ENCODE measurements at places on chromosomes 7 and 10.

DNA sequence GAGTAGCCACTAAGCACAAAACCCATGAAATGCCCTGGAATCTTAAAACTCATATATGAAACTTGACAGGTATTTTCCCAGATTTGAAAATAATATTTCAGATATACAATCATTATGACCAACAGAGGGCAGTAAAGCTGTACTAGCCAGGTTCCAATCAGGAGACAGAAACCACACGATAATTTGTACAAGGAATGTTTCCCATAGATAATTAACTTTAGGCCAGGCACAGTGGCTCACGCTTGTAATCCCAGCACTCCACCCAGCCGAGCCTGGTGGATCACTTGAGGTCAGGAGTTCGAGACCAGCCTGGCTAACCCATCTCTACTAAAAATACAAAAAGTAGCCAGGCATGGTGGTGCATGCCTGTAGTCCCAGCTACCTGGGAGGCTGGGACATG is 31.0 kb upstream of the NUB1 start:
- DNase-seq = no peak

GRCh38 chr7:138608275-138608674 is 92.9 kb downstream of the SVOPL start:
- DNase-seq = no peak

GRCh38 chr7:24962418-24962962 is 17.5 kb downstream of the OSBPL3 start:
- DNase-seq = no peak

- DNase-seq = no peak
Observed at GRCh38 chr7:26156451-26157420, 4.7 kb downstream of the NFE2L3 start.

GRCh38 chr7:12715372-12716133 is 28.1 kb downstream of the ARL4A start:
- DNase-seq = peak; percentile 34

GRCh38 chr10:123045961-123046731 is 37.3 kb downstream of the ACADSB start:
- no peak for DNase-seq

DNA sequence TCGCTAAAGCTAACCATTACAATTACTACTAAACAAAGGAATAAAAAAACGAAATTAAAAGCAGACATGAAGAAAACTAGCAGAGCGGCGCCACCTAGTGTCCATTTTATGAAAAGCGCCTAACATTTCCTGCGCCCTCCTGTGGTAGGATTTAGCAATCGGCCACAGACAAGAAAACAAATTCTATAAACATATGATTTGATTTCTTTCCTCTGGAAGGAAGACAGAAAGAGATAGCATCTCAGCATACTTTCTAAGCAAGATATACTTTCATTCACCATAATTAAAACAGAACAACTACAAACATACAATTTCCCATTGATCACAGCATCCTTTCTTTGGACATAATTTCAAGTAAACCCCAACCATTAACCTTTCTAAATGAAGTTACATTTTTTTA is 337.7 kb upstream of the NPVF start:
- DNase-seq = peak; percentile 47

DNA sequence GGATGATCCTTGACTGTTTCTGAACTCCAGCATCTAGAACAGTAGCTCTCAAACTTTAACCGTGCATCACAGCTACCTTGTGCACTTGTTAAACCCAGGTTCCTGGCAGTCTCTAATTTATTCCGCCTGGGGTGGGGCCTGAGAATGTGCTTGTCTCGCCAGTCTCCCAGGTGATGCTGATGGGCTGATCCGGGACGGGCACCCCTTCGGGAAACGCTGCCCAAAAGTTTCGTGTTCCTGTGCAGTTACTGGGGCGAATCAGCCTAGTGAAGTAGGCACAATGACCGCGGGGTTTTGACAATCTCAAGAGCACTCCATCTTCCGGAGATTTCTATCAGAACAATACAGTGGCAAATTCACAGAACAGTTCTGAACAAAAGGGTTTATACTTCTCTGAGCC is 29.9 kb downstream of the ADCYAP1R1 start:
- no peak for DNase-seq

DNA sequence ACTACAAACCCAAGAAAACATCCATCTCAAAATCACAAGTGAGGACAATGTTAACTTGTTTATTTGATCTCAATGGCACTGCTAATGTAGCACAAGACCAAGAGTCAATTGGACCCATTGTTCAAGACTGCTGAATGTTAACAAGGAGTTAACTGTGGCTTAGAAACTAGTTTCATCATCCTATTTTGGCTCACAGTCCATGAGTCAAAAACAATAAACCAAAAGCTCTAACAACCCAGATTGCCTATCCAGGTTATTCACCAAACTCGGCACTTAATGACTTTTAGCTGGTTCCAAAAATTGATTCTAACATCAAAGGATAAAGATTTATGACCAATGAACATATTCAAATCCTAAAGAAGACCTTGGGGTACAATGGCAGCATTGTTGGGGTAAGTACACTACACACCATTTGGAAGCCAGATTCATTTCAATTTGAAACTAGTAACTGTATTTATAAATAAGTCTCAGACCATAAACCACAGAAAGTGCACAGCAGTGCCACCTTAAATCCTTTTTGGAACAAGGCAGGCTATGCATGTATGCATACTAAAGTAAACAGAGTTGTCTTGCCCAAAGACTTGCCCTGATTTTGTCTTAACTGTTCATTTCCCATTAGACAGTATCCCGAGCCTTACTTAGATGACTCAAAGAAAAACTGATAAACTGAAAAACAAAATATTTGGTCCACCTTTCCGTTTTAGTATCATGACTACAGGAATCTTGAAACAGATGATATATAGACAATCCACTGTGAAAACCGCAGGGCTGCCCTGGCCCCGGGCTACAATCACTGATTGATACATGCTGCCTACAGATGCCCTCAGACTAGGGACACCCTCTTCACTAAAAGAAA is 84.5 kb downstream of the SRPK2 start:
- peak; percentile 91 for DNase-seq

GRCh38 chr10:74314166-74314565 is 163.1 kb downstream of the ADK start:
- no peak for DNase-seq

- no peak for DNase-seq
Observed at GRCh38 chr10:101495324-101495925, 92.6 kb downstream of the POLL start.

- no peak for DNase-seq
Observed at GRCh38 chr10:21406595-21407193, 118.8 kb downstream of the SKIDA1 start.

DNA sequence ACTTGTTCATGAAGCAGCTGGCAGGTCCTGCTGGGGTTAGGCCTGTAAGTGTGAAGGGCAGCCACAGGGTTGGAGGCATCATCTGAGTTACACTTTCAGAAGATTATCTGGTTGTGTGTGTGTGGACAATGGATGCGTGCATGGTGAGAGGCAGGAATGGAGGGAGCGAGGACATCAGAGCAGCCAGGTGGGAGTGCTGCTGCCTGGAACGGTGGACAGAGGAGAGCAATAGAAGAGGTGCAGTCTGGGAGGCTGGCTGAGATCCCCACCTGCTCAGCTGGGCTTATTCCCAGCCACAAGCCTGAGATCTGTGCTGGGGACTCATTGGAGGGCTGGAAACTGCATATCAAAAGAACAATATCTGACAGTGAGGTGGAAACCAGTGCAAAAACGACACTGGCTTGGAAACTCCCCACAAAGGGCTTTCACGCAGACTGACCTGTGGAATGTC is 17.9 kb downstream of the ZNF488 start:
- no peak for DNase-seq

GRCh38 chr7:89607792-89608191 is 546.5 kb upstream of the STEAP1 start:
- no peak for DNase-seq

- no peak for DNase-seq
Observed at GRCh38 chr7:90387470-90388240, 15.6 kb upstream of the CLDN12 start.

- no peak for DNase-seq
Observed at GRCh38 chr7:107043491-107043890, 1.0 kb upstream of the PRKAR2B start.

DNA sequence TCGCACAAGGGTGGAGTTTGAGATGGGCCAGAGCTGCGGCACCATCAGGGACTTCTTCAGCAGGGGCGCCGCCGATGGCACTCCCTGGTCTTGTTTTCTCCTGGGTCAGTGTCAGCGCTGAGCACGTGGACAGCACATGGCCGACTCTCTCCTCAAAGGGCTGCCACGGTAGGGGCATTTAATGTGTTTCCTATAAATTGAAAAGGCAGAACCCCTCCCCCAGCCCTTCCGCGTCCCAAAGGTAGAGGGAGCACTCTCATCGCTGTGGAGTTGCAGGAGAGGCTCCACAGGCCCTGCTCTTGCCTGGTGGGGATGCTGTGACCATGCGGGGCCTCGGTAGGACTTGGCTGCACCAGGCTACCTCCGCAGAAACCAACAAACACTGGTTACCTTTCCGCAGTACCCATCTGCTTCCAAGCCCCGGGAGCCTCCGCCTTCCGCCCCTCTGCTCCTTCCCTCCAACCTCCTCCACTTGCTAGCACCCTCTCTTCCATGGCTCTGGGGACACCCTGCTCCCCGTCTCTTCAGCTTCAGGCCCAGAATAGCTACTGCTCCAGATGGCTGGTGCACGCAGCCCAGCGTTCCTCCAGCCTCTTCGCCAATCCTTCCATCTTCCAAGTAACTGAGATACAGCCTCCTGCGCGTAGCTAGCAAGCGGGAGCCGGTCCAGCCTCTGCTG is 166.3 kb upstream of the ADCY1 start:
- DNase-seq = no peak

GRCh38 chr7:33921216-33921938 is 16.0 kb downstream of the BMPER start:
- no peak for DNase-seq

GRCh38 chr10:117865945-117866344 is 180.8 kb downstream of the RAB11FIP2 start:
- no peak for DNase-seq

GRCh38 chr10:79038841-79039201 is 29.9 kb upstream of the ZMIZ1 start:
- no peak for DNase-seq

- DNase-seq = no peak
Observed at GRCh38 chr7:147525325-147525724, 1065.2 kb upstream of the C7orf33 start.

DNA sequence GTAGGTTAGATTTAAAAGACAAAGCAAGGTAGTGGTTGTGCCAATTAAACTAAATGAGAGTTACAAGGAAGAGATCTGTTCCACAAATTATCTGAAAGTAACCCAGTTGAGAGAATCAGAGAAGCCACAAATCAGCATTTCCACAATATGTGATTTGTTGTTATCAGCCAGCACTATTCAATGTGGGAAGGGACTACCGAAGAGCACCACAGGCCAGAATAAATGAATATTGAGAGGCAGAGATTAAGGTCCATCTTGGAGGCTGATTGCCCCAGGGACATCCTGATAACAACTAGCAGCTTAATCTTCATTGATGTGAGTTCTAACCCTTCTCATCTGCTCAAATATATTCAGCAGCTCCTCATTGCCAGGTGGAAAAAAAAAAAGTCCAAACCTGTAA is 367.6 kb downstream of the MALRD1 start:
- no peak for DNase-seq

- no peak for DNase-seq
Observed at GRCh38 chr7:139571190-139571589, 47.7 kb downstream of the CLEC2L start.

- DNase-seq = peak; percentile 28
Observed at GRCh38 chr10:84179059-84179710, 5.6 kb downstream of the GPR15LG start.

DNA sequence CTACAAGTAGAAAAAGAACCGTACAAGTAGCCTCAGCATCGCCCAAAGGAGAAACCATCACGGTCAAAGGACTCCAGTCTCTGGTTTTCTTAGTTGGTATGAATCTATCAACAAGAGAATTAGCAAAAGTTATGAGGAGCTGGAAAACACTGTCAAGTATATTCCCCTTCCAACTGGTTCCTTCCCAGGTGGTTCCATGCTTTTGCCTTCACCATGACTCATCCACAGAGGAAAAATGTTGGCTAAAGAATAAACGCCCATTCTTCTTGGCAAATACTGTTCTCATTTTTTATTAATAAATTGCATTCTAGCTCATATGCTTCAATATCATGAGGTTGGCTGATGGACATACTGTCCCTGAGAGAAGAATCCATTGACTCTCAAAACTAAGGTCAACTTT is 6.4 kb downstream of the ELMO1 start:
- DNase-seq = no peak

- no peak for DNase-seq
Observed at GRCh38 chr7:83934118-83934734, 260.4 kb downstream of the SEMA3A start.

DNA sequence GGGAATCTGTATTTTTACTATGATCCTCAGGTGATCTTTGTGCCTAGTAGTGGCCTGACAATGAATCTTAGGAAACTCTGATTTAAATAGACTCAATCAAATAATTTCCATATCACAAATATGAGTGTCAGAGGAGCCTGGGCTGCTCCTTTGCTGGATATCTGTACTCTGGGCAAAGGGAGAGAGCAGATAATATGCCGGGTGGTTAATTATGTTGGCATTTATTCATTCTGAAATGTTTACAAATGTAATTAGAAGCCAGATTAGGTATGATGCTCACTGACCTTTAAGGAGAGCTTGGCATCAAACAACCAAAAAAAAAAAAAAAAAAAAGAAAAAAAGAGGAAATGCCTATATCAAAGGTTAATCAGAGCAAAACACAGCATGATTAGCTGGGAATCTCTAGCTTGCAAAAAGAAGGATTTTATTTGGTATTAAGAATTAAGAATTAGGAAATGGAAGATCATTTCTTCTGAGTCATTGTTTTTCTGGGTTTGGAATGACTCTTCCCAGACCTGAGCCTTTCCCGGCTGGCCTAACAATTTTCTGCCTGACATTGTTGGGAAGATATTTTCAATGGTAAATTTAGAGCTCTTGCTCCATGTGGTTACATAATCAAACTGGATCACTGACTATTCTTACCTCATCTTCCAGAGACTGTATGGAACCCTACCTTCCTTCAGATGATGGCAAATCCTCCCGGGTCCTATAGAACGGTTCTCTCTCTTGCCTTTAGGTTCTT is 365.3 kb downstream of the REEP3 start:
- DNase-seq = no peak

GRCh38 chr10:67883710-67884312 is 645 bp upstream of the SIRT1 start:
- DNase-seq = no peak

DNA sequence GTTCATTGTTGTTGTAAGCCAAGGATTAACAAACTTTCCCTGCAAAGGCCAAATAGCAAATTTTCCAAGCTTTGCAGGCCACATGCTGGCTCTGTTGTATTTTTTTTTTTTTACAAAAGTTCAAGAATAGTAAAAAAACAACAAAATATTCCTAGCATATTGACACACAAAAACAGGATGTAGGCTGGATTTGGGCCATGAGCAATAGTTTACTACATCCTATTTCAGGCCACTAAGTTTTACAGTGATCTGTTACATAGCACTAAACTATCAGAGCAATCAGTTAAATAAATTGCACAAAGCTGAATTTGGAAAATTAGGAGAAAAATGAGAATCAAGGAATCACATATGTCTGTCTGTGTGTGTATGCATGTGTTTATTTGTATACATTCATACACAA is 491.8 kb upstream of the GHITM start:
- no peak for DNase-seq
